ENCODE measurements at places on chromosomes 2 and 18.

DNA sequence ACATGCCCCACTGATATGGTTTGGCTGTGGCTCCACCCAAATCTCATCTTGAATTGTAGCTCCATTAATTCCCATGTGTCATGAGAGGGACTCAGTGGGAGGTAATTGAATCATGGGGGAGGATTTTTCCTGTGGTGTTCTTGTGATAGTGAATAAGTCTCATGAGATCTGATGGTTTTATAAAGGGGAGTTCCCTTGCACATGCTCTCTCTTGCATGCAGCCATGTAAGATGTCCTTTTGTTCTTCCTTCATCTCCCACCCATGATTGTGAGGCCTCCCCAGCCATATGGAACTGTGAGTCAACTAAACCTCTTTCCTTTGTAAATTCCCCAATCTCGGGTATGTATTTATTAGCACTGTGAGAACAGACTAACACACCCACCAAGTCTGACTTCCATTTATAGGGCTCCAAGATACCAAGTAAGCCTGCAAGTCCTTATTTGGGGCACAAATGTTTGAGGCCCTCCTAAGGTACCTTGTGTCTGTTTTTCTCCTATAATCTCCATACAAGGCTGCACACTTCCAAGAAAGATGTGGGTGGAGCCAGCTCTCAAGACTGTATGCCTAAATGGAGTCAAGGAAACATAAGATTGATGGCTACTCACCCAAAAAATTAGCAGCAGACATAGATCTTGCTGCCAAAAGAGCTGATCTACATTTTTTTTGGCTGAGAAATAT is 364.7 kb downstream of the TXNL1 start:
- no peak for DNase-seq

DNA sequence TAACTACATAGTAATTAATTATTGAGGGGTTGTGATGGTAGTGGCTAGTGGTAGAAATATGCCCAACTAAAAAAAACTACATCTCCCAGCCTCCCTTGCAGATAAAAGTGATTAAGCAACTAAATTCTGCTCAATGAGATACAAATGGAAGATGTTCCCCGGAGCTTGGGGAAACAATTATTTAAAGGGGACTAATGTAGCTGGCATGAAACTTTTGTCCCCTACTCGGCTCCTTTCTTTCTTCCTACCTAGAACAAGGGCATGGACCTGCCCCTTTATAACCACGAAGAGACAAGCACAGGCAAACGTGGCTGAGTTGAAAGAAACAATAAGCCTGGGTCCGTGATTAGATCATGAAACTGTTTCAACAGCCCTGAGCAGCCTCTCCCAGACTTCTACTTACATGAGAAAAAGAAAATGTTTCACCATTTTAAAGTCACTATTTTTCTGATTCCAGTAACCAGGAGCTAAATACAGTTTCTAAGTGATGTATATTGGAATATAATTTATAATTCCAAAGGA is 236.9 kb downstream of the SCG2 start:
- DNase-seq = no peak

DNA sequence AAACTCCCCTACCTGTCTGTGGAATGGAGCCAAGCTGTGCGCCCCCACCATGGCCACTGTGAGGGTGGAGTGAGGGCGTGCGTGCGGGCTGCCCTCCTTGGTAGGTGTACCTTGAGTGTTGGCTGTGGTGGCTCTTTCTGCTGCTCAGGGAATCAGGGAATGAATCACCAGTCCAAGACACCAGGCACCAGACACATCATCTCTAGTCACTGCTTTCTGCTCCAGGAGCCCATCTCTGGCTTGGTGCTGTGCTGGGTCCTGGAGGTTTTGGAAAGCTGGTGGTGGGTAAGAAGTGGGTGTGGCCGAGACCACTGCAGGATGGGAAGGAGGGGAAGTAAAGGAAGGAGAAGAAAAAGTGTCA is 209.9 kb downstream of the SEPTIN10 start:
- no peak for DNase-seq

DNA sequence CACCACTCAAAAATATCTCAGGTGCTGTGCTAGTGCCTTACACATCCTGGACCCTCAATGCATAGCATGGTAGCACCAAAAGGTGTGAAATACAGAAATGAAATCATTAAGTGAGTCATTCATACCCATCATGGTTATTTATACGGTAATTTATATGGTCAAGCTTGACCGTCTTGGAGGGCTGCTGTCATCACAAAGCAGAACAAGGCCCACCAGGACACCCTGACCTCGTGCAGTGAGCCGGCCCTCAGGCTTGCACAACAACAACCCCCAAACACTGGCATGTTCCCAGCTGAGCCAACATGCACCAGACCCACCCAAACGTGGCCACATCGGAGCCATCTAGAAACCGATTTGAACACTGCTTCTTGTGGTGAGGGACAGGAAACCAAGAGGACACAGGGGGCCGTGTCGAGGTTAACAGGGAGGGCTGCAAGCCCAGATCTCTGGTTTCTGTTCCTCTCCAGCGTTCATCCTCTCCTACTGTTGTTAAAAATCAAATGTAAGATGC is 378.5 kb upstream of the ID2 start:
- no peak for DNase-seq

GRCh38 chr18:10421859-10422258 is 32.6 kb upstream of the APCDD1 start:
- DNase-seq = no peak

DNA sequence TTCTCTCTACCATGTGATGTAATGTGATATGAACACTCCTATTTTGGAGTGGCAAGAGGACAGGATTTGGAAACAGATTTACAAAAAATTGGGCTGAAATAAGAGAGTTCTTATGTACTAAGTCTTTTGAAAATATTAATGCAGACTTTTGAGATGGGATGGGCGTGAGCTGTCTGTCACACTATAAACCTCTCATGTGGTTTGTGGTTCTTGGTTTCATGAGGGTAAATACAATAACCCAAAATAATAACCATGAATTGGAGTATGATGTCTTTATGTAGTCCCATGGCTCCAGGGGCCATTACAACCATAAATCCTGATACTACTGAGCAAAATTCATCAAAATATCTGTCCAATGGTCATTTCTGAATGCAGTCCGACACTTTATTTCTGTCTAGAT is 668.0 kb downstream of the MBD2 start:
- DNase-seq = no peak

DNA sequence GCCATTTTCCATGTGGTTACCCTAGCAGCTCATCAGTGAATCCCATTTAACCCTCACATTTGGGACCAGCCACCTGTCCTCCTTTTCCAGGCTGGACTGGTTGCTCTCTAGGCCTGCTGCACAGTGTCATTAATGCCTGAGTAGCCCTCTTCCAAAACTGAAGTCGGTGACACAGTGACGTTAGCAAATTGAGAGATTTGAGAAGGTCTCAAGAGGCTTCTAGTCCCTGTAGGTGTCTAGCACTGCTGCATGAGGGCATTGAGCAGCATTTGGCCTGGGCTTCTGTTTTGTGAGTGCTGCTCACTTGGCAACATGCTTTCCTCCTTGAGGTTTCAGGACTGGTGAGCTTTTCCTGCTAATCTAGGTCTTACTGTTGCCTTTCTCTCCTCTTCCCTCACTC is 36.7 kb downstream of the PKP4 start:
- no peak for DNase-seq

DNA sequence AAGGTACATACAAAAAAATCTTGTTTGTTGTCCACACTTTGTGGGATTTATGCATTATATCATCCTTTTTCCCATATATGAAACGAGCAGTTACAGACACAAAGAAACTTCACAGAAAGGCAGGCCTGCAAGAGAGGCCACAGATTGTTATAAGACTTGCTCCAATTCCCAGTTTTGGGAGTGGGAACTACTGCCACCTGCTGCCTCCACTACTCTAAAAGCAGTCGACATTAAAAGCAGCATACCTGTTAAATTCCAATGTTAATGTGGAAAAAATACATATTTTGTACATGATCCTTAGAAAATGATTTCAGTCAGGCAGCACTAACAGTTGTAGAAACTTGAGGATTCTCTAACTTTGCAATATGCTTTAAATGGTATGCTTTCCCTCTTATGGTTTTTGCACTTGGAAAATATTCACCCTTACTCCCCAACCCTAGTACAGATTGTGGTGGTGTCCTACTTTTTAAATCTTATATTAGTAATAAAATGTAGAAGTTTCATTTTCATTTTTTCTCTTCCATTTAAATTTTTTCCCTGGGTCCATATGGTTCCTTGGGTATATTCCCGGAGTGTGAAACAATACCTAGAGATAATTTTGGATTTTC is 37.9 kb downstream of the SLC38A11 start:
- no peak for DNase-seq

GRCh38 chr2:239212929-239213642 is 187.7 kb downstream of the HDAC4 start:
- no peak for DNase-seq

GRCh38 chr18:74774486-74774885 is 176.8 kb downstream of the ZNF407 start:
- DNase-seq = no peak

DNA sequence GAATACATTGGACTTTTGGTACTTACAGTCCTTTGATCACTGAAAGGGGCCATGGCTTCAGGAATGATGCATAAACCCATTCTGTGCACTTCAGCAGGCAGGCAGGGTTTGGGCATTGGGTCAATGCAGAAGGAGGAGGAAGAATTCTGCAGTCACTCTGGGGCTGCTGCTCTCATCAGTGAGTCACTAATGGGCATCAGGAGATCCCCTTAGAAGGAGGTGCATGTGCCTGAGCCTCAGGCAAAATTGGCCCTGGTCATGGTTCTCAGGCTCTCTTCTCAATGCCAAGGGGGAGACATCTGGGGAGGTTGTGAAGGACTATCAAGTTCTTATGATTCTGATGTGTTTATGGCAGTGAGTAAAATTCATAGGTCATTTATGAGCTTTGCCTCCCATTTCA is 52.0 kb upstream of the TNP1 start:
- no peak for DNase-seq

DNA sequence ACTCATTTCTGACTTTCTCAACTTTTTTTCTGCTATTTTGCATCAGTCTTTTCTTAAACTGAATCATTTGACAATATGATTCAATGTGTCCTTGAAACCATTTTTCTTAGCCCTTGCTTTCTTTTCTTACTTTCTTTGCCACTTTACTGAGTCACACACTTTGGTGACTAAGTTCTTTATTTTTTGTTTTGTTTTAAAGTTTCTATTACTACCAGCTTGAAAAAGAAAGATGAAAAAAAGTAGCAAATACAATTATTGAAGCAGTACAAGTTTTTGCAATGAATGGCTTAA is 116.5 kb downstream of the DOCK10 start:
- DNase-seq = no peak

- no peak for DNase-seq
Measured at GRCh38 chr2:70084973-70085710, 2.1 kb upstream of the PCBP1 start.

DNA sequence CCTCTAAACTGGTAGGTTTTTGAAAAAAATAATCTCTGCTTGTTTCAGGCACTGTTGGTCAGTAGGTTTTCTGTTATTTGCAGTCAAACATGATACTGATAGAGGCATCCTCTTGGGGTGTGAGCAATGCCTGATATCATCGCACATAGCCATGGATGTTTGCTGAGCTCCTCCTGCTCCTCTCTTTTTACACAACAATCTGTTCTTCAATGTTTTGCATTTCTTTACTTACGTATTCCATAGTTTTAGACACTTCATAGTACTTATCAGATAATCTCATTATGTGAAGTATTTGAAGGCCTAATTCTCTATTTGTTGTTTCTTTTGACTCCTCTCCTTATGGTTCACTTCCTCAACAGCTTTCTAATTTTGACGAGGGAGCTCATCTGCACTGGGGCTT is 23.0 kb upstream of the HS6ST1 start:
- DNase-seq = no peak

GRCh38 chr2:234031207-234031606 is 19.3 kb upstream of the SPP2 start:
- DNase-seq = no peak

GRCh38 chr2:201220102-201220570 is 37.2 kb downstream of the CASP10 start:
- no peak for DNase-seq

GRCh38 chr2:88003074-88003755 is 13.1 kb downstream of the RNU2-63P start:
- DNase-seq = no peak

DNA sequence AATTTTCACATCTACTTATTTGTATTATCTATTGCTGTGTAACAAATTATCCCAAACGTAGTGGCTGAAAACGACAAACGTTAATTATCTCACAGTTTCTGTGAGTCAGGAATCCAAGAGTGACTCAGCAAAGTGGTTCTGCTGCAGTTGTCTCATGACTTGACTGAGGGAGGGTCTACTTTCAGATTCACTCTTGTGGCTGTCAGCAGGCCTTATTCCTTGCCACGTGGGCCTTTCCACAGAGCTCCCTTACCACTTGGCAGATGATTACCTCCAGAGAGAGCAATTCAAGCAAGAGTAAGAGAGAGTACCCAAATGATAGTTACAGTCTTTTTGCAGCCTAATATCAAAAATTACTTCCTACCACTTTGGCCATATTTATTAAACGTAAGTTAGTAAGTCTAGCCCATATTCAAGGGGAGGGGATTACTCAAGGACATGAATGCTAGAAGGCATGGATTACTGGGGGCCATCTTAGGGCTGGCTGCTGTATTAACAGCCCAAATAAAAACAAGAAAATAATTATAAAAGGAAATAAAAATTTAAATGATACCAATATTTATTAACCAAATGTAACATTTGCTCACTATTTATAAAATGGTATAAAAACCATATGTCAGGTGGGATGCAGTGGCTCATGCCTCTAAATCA is 48.7 kb upstream of the NBEAL1 start:
- peak; percentile 56 for DNase-seq

DNA sequence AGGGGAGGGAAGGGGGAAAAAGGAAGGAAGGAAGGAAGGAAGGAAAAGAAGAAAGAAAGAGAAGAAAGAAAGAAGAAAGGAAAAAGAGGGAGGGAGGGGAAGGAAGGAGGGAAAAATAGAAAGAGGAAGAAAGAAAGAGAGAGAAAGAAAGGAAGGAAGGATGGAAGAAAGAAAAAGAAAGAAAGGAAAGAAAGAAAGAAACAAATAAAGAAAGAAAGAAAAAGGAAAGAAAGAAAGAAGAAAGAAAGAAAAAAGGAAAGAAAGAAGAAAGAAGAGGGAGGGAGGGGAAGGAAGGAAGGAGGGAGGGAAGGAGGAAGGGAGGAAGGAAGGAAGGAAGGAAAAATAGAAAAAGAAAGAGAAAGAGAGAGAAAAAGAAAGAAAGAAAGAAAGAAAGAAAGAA is 315.8 kb upstream of the PIK3C3 start:
- no peak for DNase-seq

GRCh38 chr2:75224636-75225094 is 25.3 kb upstream of the TACR1 start:
- no peak for DNase-seq

- peak; percentile 1 for DNase-seq
Measured at GRCh38 chr2:127637725-127638252, 8.2 kb upstream of the GPR17 start.

GRCh38 chr2:120802158-120802557 is 66.5 kb downstream of the GLI2 start:
- DNase-seq = no peak

- DNase-seq = peak; percentile 91
Measured at GRCh38 chr2:42835577-42836371, 43.4 kb upstream of the HAAO start.

- no peak for DNase-seq
Measured at GRCh38 chr18:56306797-56307196, 331.6 kb downstream of the TXNL1 start.

- no peak for DNase-seq
Measured at GRCh38 chr18:55420665-55421307, 167.2 kb downstream of the TCF4 start.

GRCh38 chr18:77030201-77030600 is 102.4 kb downstream of the MBP start:
- DNase-seq = no peak
